Vagina (tissue), 2 donors: ENCODE measurements at places on chromosomes 5 and 9. TPM values are rescaled to one million over a fixed set of nuclear protein-coding genes. Genes with fewer than 3 reads are reported as not detected.

DNA sequence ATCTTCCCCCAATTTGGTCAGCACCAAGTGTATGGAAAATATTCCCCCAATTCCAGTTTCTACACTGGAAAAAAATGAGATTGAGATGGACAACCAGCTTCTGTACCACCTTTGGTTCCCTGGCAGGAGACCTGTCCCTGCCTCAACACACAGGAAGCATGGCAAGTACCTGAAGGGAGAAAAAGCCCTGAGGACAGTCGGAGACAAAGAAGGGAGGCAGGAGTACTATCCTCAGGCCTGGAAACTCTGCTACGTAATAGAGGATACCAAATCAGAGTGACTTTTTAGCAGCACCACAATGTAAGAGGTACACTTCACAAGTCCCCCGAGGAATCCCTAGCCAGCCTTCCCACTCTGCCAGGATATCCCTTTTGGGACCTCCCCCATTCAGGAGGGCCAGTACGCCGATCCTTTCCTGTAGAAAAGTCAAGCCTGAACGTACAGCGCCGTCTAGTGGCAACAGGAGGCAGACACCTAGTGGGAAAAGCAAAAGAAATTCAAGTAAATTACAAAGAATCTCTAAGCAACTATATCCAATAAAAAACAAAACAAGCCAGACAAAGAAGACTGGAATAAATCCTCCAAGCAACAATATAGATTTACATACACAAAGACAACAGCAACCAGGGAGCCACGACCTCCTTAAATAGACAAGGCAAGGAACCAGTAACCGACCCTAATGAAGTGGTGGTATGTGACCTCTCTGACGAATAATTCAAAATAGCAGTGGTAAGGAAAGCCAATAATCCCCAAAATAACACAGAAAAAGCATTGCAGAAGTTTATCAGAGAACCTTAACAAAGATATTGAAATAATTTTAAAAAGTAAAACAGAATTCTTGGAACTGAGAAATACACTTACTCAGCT lies 63.3 kb upstream of the SLCO6A1 start:
- DNase-seq = no peak

FBXL7 gene
- total RNA-seq = 21.1 TPM

LURAP1L gene
- total RNA-seq = 14.5 TPM

DNA sequence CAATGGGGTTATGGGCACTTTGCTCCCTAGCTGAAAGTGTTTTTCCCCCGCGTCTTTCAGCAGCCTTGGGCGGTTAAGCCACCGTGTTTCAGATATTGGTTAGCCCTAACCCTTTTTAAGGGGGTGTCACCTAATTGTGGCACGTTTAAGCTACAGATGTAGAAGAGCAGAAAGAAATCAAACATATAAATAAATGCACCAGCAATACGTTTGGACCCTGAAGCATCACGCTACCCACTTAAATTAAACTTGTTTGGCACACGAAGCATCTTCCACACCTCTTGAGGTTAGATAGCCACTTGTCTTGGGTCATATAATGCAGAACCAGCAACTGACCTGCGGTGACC lies 768 bp downstream of the YTHDC2 start:
- no peak for DNase-seq

DNA sequence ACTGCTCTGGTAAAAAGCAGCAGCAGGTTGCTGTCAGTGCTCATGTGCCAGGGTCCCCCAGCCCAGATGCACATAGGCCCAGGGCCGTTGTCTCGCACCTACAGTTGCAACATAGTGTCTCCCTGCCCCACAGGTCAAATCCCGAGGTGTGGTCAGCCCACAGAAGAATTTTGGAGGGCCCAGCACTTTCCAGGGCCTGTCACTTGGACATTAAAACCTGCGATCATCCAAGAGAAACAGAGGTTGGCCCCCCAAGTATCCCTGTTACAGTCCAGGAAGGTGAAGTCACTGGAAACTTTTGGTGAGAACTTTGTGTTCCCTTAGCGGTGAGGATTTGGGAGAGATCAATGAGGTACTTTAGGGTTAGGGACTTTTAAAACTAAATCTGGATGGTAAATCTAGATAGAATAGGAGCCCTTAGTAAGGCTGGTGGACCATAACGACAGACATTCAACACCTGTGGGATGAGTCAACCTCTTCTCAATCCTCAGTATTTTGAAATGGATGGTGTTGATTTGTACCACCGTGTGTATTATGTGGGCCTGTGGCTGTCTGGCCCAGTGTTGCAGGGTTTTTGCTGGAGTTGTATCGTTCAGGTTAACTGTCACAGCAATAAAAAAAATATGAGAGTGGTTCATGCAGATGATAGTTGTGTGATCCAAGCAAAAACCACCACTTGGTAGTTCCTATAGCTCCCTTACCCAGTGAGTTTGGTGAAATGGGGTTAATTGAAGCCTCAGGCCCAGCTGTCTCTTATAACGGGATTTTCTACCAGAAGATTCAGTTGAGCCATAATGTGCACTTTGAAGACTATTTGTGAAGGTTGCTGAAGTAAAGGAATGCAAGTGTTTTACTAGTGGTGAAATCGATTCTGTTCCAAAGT lies 19.2 kb downstream of the OR2S2 start:
- no peak for DNase-seq

GRCh38 chr5:135435467-135436330 lies 11.4 kb downstream of the DCANP1 start:
- no peak for DNase-seq

DNA sequence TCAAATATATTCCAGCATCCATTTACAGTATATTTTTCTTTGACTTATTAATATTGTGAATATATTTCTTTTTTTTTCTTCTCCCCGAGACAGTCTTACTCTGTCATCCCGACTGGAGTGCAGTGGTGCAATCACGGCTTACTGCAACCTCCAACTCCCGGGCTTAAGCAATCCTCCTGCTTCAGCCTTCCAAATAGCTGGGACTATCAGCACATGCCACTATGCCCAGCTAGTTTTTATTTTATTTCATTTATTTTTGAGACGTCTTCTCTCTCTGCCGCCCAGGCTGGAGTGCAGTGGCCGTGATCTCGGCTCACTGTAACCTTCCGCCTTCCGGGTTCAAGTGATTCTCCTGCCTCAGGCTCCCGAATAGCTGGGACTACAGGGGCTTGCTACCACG lies 7.4 kb upstream of the GLIPR2 start:
- no peak for DNase-seq

CCDC183 gene
- total RNA-seq = not detected

GRCh38 chr9:71685394-71685793 lies 82.9 kb downstream of the CEMIP2 start:
- DNase-seq = no peak

DNA sequence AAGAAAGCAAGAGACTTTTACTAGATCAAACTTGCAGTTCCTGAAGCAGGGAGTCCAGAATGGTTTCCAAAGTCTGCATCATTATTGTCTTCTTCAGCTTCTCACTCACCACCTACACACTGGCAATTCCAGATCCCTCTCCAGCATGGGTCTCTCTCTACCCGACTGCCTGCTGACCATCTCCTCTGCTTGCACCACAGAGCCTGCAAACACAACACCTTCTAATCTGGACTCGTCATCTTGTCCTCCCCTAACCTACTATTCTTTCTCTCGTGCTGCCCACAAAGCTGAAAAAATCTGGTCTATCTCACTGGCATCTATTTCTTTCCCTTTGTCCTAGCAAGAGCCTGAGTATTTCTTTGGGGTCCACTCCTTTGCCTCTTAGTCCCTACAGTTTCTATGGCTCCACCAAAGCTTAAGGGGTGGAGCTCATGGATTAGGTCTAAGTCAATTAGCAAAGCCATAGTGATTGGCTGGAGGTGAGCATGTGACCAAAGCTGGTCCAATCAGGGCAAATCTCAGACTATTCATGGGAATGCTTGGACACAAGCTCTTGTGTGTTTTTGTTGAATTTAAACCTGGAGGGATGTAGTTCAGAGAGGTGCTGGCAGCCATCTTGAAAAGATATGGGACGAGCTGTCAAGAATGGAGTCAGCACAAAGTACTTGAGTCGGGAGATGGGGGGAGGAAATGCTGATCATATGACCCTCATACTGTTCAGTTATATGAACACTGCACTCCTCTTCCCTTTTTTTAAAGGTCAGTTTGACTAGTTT lies 63.5 kb downstream of the GALNT12 start:
- DNase-seq = no peak

DNA sequence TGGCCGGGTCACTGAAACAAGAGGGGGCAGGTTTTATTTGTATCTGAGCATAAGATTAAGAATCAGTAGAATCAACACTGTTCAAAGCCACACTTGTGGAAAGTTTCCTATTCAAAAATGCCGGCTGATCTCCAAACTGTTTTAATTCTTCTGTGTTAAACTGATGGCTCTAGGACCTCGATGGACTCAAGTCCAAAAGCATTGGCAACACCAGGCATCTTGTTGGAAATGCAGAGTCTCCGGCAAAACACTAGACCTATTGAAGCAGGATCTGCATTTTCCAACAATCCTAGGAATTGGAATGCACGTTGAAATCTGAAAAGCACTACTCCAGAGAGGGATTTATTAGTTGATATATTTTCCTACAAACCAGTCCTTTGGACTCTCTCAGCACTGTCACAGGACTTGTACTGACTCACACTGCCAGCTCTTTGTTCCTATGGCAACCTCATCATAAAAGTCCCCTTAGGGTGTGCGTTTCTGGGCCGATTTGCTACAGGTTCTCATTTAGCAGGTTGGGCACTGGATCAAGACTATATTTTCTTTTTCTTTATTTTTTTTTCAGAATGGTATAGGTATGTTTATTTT lies 48.1 kb upstream of the PCA3 start:
- DNase-seq = no peak

DNA sequence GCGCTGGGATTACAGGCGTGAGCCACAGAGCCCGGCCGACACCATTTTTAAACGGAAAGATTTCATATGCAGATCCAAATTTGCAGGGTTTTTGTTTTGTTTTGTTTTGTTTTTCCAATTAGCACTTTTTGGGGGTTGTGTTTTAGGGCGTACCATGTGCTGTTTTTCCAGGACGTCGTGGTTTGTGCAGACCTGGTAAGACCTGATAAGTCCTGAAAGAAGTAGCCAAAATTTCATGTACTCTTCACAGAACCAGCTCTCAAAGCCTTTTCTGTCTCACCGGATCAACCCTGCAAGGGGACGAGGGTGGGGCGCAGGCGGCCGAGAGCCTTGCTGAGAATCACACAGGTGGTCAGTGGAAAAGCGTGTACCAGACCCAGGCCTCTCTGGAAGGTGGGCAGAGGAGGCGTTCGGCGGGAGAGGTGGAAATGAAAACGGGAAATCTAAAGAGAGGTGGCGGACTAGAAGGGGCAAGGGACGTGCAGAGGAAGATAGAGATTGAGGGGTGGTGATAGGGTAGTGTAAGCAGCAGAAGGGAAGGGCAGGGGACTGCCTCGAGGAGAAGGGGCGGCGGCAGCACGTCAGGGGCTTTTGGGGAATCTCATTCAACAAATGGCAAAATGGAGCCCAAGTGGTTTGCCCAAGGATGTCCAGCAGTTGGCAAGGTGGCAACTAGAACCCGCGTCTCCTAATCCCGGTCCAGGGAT lies 1.1 kb upstream of the FAF2 start:
- no peak for DNase-seq

FYB1 gene
- 10.8 TPM for total RNA-seq

RGP1 gene
- total RNA-seq = 16.2 TPM

DNA sequence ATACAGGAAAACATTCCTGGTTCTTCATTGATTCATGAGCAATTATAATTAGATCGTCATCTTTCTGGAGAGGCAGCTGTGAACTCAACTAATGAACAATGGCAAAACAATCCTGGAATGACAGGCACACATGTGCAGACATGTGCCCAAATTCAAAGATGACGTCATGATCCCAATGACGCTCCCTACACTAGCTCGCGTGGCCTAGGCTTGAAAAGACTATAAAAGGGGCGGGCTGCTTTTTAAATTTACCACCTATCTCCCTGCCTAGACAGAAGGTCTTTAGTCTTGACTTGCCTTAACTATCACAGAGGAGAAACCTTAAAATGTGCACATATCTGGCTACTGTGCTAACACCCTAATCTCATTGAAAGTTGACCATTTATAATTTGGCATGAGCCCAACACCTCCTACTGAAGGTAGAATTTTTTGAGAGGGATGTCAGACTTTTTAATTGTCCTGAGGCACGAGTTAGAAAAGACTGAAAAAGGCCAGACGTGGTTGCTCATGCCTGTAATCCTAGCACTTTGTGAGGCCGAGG lies 88.2 kb downstream of the PRRT1B start:
- DNase-seq = no peak

GRCh38 chr5:56359809-56360685 lies 126.9 kb upstream of the ANKRD55 start:
- no peak for DNase-seq

- no peak for DNase-seq
Measured at GRCh38 chr5:3102531-3102930, 351.1 kb upstream of the IRX2 start.

CDO1 gene
- 16.0 TPM for total RNA-seq

SNCAIP gene
- 11.3 TPM for total RNA-seq

GABRA6 gene
- not detected for total RNA-seq

- no peak for DNase-seq
Measured at GRCh38 chr5:176824604-176825003, 14.2 kb downstream of the UNC5A start.

GRCh38 chr5:61304590-61305381 lies 27.3 kb upstream of the ZSWIM6 start:
- peak; percentile 85 for DNase-seq

GRCh38 chr5:102762095-102762534 lies 7.0 kb downstream of the PAM start:
- no peak for DNase-seq

C9 gene
- not detected for total RNA-seq

DNA sequence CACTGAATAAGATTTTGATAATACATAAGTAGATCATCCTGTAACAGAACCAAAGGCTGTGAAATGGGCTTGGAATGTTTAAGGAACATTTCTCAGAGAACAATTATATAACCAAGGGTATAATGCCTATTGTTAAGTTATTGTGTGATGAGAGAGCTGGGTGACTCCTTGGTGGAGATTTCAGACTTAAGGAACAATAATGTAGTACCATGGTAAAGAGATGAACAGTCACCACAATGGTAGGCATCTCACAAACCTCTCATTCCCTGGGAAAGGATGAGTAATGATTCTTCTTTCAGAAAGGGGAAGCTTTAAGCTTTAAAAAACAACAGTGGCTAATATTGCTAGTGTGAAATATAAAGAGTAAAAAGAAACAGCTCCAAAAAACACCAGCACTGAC lies 147.4 kb downstream of the TRIM36 start:
- DNase-seq = no peak

- no peak for DNase-seq
Measured at GRCh38 chr5:144972317-144972716, 801.6 kb downstream of the KCTD16 start.

- no peak for DNase-seq
Measured at GRCh38 chr5:142316051-142316450, 8.8 kb downstream of the SPRY4 start.

TAF1L gene
- not detected for total RNA-seq

GRCh38 chr5:15285901-15286583 lies 213.9 kb upstream of the FBXL7 start:
- DNase-seq = no peak
